ENCODE measurements at places on chromosomes 1 and 21.

DNA sequence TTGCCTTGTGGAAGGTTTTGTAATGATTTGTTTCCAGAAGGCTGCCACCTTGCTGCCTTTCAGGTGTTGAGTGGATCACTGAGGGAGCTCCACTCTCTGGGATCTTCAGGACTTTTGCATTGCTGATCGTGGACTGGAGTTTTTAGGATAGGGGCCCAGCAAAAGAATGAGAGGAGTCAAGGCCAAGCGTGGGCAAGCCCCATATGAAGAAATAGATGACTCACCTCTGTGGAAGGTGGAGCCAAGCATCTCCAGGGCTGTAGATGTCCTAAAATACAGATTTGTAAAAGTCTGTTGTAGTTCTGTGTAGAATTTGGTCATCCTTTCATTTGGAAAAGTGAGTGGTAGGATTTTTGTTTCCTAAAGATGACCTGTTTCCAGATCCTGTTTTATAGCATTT lies 67.0 kb downstream of the ST3GAL3 start:
- DNase-seq, result no peak

DNA sequence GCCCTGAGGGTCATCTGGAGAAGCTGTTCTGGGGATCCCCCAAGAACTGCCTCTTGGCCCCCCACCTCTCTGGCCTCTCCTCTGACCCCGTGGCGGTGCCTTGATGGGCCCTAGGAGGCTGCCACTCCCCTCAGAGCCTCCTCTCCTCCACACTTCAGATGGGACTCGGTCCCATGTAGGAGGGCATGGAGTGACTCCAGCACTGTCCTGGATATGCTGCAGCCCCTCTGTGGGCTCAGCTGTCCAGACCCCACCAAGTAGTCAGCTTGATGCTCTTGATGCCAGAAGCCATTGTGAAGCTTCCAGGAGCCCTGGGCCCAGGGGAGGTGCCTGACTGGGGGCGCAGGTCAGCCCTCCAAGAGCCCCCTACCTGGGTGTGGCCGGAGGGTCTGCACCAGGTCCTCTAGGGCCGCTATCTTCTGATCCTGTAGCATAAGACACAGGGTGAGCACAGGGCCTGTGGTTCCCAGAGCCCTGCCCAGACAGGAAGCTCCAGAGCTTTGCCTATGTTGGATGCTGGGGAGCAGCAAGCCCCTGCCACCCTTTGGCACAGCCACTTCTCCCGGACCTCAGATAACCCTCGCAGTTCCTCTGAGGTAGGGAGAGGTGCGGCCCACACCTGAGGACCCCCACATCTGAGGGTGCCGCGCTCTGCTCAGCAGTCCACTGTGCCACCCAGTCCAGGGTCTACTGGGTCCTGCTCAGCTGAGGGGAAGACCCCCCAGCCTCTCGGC lies 9.2 kb downstream of the UBXN11 start:
- DNase-seq, result no peak

DNA sequence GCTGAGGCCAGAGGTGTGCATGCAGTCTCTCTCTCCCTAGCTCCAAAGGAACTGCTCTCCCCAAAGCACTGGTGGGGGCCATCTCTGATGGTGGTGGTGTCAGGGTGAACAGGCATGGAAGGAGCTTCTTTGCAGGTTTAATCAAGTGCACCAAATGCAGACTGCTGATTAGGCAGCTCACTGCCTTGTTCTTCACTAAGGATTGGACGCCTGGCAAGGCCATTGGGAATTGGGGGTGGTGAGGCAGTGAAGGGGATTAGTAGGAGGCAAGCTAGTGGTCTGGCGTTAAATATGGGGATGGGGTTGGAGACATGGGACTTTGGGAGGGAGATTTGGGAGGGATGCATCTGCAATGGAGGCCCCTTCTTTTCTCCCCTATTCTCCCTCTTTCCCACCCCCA lies 1.5 kb downstream of the CACNA1E start:
- DNase-seq, result no peak

- no peak for DNase-seq
These were observed 16.2 kb upstream of the MYBPHL start for GRCh38 chr1:109322974-109323373.

DNA sequence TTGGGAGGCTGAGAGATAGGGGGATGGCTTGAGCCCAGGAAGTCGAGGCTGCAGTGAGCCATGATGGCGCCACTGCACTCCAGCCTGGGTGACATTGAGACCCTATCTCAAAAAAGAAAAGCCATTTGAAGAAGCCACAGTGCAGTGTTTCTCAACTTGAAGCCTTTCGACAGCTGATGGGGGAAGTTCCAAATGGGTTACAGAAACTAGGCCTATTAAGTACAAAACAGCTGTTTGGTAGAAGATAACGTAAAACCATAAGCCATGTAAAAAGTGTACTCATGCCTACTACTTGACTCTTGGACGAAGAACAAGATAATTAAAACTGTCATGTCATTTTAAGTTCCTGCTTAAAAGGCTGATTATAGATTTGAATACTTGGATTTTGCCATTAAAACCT lies 16.6 kb downstream of the COPA start:
- DNase-seq, result no peak

GRCh38 chr21:43307677-43308070 lies 119.3 kb downstream of the SIK1 start:
- DNase-seq, result no peak

GRCh38 chr1:29752141-29752540 lies 515.8 kb downstream of the PTPRU start:
- DNase-seq, result no peak

DNA sequence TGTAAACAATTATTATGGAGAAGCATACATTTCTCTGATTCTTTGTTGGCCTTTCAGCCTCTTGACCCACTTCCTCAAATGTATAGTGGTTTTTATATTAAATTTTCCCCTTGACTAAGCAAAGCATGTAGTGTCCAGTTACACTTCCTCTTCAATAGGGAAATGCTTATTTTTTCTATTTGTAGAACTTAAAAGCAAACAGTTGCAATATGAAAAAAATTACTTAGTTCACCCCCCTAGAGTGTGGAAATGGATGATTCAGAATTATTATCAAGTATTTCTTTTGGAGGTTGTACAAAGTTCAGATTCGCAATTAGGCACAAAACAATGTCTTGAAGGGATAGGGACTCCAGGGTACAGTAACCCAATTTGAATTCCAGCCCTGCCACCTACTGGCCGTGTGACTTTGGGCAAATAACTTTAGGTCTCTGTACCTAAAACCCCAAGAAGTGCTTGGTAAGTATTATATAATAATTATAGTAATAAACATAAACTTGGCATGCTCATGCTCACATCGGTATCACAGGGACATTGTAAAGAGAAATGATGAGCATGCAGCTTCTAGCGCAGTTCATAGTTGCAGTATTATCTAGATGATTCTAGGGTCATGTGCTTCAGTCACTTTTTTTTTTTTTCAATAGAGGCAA lies 28.6 kb upstream of the IFNGR2 start:
- DNase-seq, result peak; percentile 42

DNA sequence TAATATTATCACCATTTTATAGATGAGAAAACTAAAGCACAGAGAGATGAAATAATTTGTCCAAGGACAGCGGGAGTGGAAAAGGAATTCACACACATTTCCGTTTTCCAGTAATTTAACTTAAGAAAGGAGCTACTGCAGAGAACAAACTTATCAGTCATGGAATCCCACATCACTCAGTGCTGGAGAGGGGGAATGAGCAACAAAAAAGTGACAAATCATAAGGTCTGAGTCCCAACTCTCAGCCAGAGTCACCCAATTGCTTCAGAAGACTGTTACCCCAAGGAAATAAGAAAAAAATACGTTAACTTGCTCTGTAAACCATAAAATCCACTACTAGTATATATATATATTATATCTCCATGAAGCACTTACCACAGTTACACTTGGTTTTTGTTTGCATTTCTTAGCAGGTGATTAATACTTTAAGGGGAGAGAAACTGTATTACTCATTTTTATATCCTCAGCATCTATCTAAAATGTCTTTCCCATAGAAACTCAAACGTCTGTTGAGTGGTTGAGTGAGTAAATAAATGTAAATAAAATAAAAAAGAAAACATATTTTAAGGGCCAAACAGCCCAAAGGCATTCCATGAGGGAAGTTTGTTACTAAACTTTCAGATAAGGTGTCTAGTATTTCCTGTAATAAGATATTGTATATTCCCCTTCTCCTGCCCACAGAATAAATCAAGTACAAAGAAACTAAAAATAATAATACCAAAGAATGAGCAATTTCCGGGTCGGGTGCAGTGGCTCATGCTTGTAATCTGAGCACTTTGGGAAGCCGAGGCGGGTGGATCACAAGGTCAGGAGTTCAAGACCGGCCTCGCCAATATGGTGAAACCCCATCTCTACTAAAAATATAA lies 76.8 kb downstream of the SLC45A1 start:
- no peak for DNase-seq

GRCh38 chr1:212353181-212353580 lies 61.5 kb downstream of the PACC1 start:
- no peak for DNase-seq

- no peak for DNase-seq
These were observed 58.2 kb upstream of the GADD45A start for GRCh38 chr1:67626861-67627235.

DNA sequence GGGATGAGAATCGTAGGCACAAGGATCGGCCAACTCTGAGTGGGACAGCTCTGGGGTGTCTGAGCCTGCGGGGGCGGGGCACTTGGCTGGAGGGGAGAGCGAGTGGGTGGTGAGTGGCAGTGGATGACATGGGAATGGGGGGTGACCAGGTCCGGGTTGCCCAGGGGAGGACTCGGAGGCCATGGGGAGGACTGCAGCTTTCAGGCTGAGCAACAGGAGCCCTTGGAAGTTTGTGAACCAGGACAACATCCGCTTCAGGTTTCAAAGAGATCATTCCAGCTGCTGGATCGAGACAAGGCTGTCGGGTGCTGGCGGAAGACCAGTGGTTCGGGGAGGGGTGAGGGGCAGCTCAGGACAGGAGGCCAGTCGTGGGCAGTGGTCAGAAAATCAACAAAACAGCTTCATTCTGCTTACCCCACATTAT lies 124.4 kb upstream of the IRF2BP2 start:
- no peak for DNase-seq

DNA sequence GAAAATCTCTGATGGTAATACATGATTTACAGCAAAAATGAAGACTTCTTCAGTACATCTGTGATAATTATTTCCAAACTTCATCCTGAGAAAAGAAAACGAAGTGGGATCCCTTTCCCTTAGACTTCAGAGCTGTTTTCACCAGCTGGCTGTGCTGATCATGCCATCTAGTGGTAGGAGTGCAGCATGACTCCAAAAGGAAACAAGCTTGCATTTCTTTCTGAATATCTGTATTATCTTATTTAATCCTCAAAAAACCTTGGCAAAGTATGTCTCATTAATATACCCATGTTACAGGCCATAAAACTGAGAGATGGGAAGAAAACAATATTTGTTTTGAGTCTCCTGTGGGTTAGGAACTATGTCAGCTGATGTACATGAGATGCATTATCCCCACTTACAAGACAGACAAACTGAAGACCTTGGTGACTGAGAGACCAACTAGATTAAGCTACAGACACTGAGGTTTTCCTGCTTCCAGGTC lies 9.8 kb upstream of the GJA8 start:
- DNase-seq, result no peak

- peak; percentile 2 for DNase-seq
These were observed 11.8 kb upstream of the ALG14 start for GRCh38 chr1:95084317-95085176.

- DNase-seq, result no peak
These were observed 20.7 kb upstream of the POFUT2 start for GRCh38 chr21:45308194-45309068.

Measured in NK-92 treated with Interleukin-12 subunit alpha and Interleukin-12 subunit beta, amount 100 ng/mL, for 24 hours (cell line).